ENCODE measurements at places on chromosomes 11 and 22.
A peak's percentile ranks its signal among the peaks of the same experiment; 100 is the strongest.

DNA sequence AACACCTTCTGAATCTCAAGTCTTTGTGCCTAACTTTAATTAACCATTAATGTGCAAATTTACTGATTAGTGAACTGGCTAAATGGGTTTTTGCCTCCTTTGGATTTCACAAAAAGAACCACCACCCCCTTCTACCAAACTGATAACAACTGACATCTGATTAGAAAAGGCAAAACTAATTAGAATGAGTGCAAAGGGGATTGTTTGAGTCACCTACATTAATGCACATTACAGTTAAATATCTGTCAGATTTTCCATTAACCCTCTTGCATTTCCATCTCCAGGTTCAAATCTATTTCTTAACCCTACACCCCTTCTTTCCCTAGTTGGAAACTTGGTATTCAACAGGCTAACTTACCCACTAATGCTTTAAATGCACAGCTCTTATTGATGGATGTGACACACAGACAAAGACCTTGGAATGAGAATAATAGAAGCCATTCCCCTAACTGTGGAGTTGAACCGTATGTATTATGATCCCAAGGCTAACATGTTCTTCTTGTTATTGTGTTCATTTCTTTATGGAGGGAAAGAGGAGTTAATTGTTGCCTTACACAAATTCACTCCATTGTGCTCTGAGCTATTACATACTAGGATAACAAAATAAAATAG is 161.5 kb upstream of the MTMR2 start:
- H3K4me3 ChIP-seq = no peak overlapping the region
- H3K27me3 ChIP-seq = no peaks in the 10 kb centered on the region
- DNase-seq = no peak
- peaks cover 26% of the 10 kb centered on the region for H3K4me1 ChIP-seq
- H3K27ac ChIP-seq = no peak overlapping the region

GRCh38 chr11:43393765-43394355 is 35.1 kb downstream of the TTC17 start:
- no peak overlapping the region for H3K4me3 ChIP-seq
- DNase-seq = no peak
- H3K27ac ChIP-seq = no peak overlapping the region
- H3K27me3 ChIP-seq = no peaks in the 10 kb centered on the region
- H3K36me3 ChIP-seq = peaks cover 60% of the 10 kb centered on the region

GRCh38 chr22:22879675-22880155 is 7.9 kb upstream of the IGLL5 start:
- no peaks in the 10 kb centered on the region for H3K27me3 ChIP-seq
- peak; percentile 25 for DNase-seq
- H3K4me1 ChIP-seq = no peaks in the 10 kb centered on the region

DNA sequence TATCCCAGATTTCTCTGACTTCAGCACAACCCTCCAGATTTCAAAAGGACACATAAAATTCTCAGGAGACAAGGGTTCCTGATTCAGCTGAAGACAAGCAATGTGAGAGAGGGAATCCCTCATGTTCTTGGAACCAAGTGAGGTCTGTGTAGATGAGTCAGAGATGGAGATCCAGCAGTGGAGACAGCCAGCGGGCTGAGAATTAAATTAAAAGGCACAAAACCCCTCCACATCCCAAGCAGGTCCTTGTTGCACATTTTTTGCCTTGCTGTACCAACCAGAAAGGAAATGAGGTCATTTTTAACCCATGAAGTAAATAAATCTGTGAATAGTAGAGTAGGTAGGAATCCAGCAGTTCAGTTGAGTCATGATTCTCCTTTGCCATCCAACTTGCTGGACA is 9.7 kb downstream of the MTNR1B start:
- no peaks in the 10 kb centered on the region for H3K4me1 ChIP-seq
- H3K36me3 ChIP-seq = no peaks in the 10 kb centered on the region
- no peak overlapping the region for H3K4me3 ChIP-seq
